Motor neuron (in vitro differentiated cells): ENCODE measurements at places on chromosomes 3 and 15. TPM values are rescaled to one million over a fixed set of nuclear protein-coding genes. Genes with fewer than 3 reads are reported as not detected.

Gene LPP
- total RNA-seq, result 64.1 and 77.8 TPM in 2 replicates

Gene KIF7
- total RNA-seq, result 3.8 and 3.9 TPM in 2 replicates

Gene MOBP
- 0.05 and 0.44 TPM in 2 replicates for total RNA-seq

Gene SKOR1
- 0.10 and 0.16 TPM in 2 replicates for total RNA-seq

Gene PRICKLE2
- 43.1 and 54.2 TPM in 2 replicates for total RNA-seq

Gene SLC28A1
- total RNA-seq, result not detected in 2 replicates

Gene SPESP1
- 22.9 and 24.6 TPM in 2 replicates for total RNA-seq

Gene KLHL40
- not detected in 2 replicates for total RNA-seq

Gene CFAP92
- 9.0 and 9.4 TPM in 2 replicates for total RNA-seq

Gene PP2D1
- total RNA-seq, result 1.2 and 2.7 TPM in 2 replicates

Gene BNIP2
- total RNA-seq, result 55.8 and 67.6 TPM in 2 replicates

Gene ZBTB20
- total RNA-seq, result 49.5 and 61.0 TPM in 2 replicates

Gene P3H2
- total RNA-seq, result 1.5 and 2.1 TPM in 2 replicates

Gene LARP6
- total RNA-seq, result 15.5 TPM in 2 replicates

Gene FBXL22
- 2.3 and 2.4 TPM in 2 replicates for total RNA-seq

Gene FOXB1
- total RNA-seq, result 0.28 TPM in 1 of 2 replicates, not detected in the other

Gene PPP2R3A
- 17.3 and 19.4 TPM in 2 replicates for total RNA-seq

Gene RPL15
- 2,531 and 2,743 TPM in 2 replicates for total RNA-seq

Gene TICRR
- 1.4 TPM in 2 replicates for total RNA-seq

Gene IFRD2
- 22.8 and 23.7 TPM in 2 replicates for total RNA-seq

Gene AKAP13
- 51.3 and 60.2 TPM in 2 replicates for total RNA-seq

Gene ITPKA
- 0.73 and 0.93 TPM in 2 replicates for total RNA-seq

Gene SERP1
- 96.8 and 109 TPM in 2 replicates for total RNA-seq
